ENCODE measurements at places on chromosomes 2 and 18. TPM values are rescaled to one million over a fixed set of nuclear protein-coding genes. Genes with fewer than 3 reads are reported as not detected.

Gene BMP10
- not detected for total RNA-seq

Gene GPATCH11
- 9.0 TPM for total RNA-seq

Gene PLA2R1
- total RNA-seq, result 47.7 TPM

Gene TCF7L1
- 35.0 TPM for total RNA-seq

DNA sequence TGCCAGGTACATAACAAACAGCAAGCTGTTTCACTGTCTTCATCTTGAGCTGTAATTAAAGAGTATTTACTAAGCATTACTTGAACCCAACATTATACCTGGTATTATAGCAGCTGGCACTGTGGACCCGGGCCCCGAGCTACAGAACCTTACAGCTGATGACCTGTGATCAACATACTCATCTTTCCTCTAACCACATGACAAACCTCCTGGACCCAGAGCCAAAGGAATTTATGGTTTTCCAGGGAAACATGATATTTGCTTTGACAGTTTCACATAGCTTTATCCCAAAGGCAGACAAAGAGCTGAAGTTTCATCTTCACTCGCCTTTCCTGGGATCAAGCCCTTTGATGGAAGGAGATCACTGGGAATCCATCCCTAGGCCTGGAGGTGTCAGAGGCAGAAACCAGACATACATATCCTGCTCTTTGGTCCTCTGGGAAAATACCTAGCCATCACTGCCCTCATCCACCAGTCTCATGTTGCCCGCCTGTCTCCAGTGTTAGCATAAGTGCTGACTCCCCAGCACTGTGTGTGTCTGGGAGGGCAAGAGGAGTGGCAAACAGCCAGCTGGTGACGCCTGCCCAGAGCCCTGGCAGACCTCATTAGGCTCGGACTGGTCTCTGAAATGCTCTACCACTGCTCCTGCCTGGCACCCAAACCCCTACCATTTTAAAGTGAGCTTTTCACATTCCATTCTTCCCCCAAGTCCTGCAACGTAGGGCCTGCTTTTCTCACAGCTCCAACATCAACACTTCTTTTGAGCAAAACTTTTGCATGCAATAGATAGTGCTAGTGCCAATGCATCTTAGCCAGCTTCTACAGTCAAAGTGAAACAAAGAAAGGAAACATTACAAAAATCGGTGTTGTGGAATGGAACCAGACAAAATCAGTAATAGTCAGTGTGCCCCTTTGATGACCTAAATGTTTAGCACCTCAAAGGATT is 138.8 kb upstream of the CTAGE1 start:
- H3K36me3 ChIP-seq, result no peaks in the 10 kb centered on the region
- no peak overlapping the region for H3K4me3 ChIP-seq
- H3K27me3 ChIP-seq, result no peaks in the 10 kb centered on the region
- H3K4me1 ChIP-seq, result peaks cover 45% of the 10 kb centered on the region
- DNase-seq, result no peak
- H3K27ac ChIP-seq, result peak overlapping the region; percentile 67

- no peaks in the 10 kb centered on the region for H3K36me3 ChIP-seq
- no peak for DNase-seq
- H3K27ac ChIP-seq, result no peak overlapping the region
- H3K4me1 ChIP-seq, result no peaks in the 10 kb centered on the region
Measured at GRCh38 chr2:112685271-112685884, 35.4 kb upstream of the NT5DC4 start.

DNA sequence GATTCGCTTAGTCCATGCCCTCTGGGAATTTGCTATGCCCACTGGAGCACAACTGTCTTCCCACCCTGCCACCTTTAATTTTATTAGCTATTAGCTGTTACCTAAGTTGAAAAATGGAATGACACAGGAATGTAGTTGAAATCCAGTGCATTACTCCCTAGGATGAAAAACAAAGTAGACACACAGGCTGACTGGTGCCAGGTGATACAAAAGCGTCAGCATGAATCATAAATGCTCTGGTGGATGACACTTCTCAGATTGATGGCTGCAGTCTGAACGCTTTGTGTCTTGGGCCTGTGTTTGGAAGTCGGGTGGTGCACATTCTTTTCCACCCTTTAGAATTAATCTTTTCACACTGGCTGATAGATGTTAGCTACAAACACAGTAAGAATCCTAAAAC is 802.0 kb downstream of the DCC start:
- H3K27ac ChIP-seq, result no peak overlapping the region
- H3K4me1 ChIP-seq, result no peaks in the 10 kb centered on the region
- no peak for DNase-seq
- H3K36me3 ChIP-seq, result no peaks in the 10 kb centered on the region

DNA sequence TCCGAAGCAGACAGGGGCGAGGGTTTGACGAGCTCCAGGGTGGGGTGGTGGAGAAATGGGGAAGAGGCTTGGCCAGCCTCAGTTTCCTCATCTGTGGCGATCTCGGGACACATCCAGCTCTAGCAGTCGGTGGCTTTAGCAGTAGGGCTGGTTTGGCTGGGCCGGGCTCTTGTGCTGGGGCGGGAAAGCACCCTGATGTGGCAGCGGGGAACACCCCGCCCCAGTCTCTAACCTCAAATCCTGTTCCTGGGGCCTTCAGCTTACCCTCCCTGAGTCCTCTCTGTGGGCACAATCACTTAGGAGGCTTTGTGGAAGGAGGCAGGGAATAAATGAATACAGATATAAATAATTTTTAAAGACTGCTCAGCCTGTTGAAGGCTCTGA is 26.5 kb upstream of the MCFD2 start:
- peaks cover 2% of the 10 kb centered on the region for H3K36me3 ChIP-seq
- peaks cover 44% of the 10 kb centered on the region for H3K4me1 ChIP-seq
- DNase-seq, result no peak
- H3K27me3 ChIP-seq, result no peaks in the 10 kb centered on the region
- H3K27ac ChIP-seq, result peak overlapping the region; percentile 83

DNA sequence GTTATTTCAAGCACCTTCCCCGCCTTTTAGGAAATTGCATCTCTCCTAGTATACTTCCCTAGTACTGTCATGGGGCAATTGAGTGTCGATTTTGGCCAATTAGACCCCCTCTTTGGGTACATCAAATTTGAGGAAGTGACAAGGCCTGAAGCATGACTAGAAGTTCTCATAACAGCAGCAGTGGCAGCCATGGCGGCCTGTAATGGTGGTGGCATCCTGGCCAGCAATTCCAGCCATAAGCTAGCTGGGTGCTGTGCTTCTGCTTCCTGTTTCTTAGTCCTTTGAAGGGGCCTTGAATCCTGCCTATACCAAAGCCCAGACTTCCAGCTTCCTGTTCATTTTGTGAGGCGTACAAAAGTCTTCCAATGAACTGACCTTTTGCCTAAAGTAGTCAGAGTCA is 523.1 kb downstream of the PLCL1 start:
- no peak overlapping the region for H3K27ac ChIP-seq
- peaks cover 29% of the 10 kb centered on the region for H3K27me3 ChIP-seq
- no peaks in the 10 kb centered on the region for H3K36me3 ChIP-seq
- DNase-seq, result no peak

DNA sequence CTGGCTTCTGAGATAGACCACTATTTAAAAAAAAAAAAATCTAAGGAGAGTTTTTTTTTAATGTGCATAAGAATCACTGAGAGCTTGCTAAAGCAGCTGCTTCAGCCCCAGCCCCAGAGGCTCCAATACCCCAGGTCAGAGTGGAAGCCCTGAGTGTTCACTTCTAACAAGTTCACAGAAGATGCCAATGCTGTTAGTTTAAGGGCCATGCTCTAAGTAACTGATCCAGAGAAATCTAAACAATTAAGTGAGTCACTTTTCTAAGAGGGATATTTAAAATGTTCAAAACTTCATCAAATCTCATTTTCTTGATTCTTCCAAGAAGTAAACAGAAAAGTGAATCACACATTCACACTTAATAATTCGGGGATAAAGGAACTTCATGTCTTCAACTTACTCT is 126.4 kb upstream of the CD226 start:
- H3K4me1 ChIP-seq, result peaks cover 12% of the 10 kb centered on the region
- DNase-seq, result no peak
- no peaks in the 10 kb centered on the region for H3K36me3 ChIP-seq
- H3K4me3 ChIP-seq, result no peak overlapping the region

DNA sequence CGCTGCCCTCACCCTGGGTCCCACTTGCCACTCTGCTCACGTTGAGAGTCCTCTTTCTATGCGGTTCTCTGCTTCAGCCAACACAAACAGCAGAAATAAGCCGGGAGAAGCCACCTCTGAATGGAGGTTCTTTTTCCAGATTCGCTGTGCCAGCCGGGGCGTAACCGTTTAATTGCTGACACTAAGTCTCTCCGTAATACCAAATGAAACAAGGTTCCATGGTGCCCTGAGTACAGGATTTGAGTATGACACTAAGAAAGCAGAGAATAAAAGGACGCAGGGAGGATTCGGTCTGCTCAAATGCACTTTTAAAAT is 37.6 kb downstream of the CTIF start:
- peak overlapping the region; percentile 88 for H3K27ac ChIP-seq
- H3K36me3 ChIP-seq, result peaks cover 16% of the 10 kb centered on the region
- DNase-seq, result peak; percentile 42
- H3K4me3 ChIP-seq, result no peak overlapping the region
- H3K27me3 ChIP-seq, result no peaks in the 10 kb centered on the region
- peaks cover 91% of the 10 kb centered on the region for H3K4me1 ChIP-seq

DNA sequence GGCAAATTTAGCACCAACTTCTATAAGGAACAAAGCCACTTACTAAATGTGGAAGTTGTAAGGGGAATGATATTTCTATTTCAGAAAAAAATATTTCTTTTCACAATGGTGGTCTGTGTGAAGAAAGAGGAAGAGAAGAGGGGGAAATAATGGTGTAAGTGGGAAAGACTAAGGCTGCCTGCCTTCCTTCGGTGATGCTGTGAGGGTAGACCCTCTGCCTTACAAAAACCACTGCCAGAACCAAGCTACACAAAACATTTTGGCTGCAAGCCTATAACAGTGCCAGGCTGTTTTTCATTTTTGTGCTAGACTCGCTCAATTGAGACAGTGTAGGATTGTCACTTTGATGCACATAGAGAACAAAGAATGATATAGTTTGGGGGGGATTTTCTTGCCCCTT is 286.6 kb downstream of the ZEB2 start:
- no peak overlapping the region for H3K4me3 ChIP-seq
- H3K36me3 ChIP-seq, result peaks cover 3% of the 10 kb centered on the region
- no peaks in the 10 kb centered on the region for H3K27me3 ChIP-seq
- H3K27ac ChIP-seq, result no peak overlapping the region
- no peak for DNase-seq

DNA sequence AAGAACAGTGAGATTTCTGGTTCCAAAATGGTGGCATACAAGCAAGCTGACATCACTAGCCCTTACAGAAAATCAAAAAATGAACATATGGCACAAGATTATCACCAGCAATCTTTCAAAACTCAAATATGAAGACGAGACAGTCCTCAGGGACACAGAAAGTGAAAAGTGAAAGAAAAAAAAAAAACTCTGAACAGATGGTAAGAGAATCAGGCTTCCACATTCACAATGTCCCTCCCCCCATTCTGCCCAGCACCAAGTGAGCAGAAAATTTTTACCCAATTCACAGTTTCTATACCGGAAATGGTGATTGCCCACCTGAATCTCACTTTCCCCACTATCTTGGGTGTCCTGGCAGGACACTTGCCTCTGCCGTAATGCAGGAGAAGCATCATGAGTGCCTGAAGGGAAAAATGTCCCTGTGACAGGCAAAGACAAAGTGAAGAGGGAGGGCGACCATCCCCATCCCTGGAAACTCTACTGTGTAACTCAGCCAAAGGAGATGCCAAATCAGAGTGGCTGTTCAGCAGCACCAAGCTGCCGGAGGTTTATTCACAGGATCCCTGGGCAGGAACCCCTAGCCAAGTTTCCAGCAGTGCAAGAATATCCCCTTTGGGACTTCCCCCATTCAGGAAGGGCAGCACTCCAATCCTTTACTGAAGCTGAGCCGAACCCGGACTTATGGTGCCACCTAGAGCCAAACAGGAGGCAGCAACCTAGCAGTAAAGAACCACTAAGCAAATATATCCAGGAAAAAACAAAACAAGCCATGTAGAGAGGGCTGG is 312.2 kb downstream of the LRATD1 start:
- DNase-seq, result no peak
- no peak overlapping the region for H3K27ac ChIP-seq
- H3K4me1 ChIP-seq, result no peaks in the 10 kb centered on the region
- peaks cover 9% of the 10 kb centered on the region for H3K27me3 ChIP-seq
- H3K4me3 ChIP-seq, result no peak overlapping the region
- H3K36me3 ChIP-seq, result peaks cover 1% of the 10 kb centered on the region

DNA sequence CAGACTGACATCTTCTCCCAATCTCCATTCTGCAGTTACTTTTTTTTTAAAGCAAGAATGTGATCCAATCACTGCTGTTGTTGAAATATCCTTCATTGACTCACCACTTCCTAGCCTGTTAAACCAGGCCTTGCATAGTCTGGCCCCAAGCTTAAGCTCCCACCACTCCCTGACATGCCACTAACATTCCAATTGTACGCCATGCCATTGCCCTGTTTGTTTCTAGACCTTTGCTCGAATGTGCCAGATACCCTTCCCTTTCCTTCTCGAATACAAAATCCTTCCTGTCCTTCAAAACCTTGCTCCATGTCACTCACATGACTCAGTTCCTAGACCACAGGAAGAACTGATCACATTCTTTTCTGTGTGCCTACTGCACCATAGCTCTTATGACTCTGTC is 224.2 kb downstream of the CYRIA start:
- H3K27ac ChIP-seq, result no peak overlapping the region
- H3K36me3 ChIP-seq, result no peaks in the 10 kb centered on the region
- H3K27me3 ChIP-seq, result peaks cover 6% of the 10 kb centered on the region
- H3K4me1 ChIP-seq, result no peaks in the 10 kb centered on the region
- no peak for DNase-seq
- H3K4me3 ChIP-seq, result no peak overlapping the region

GRCh38 chr2:213015387-213016165 is 135.8 kb downstream of the IKZF2 start:
- H3K27ac ChIP-seq, result no peak overlapping the region
- DNase-seq, result no peak
- no peaks in the 10 kb centered on the region for H3K4me1 ChIP-seq
- no peak overlapping the region for H3K4me3 ChIP-seq
- H3K36me3 ChIP-seq, result peaks cover 13% of the 10 kb centered on the region

GRCh38 chr2:195316486-195316885 is 340.5 kb upstream of the SLC39A10 start:
- no peak overlapping the region for H3K4me3 ChIP-seq
- DNase-seq, result no peak
- no peaks in the 10 kb centered on the region for H3K36me3 ChIP-seq
- peaks cover 11% of the 10 kb centered on the region for H3K27me3 ChIP-seq
- H3K27ac ChIP-seq, result no peak overlapping the region

- peaks cover 8% of the 10 kb centered on the region for H3K4me1 ChIP-seq
- no peaks in the 10 kb centered on the region for H3K36me3 ChIP-seq
- no peak overlapping the region for H3K27ac ChIP-seq
- H3K27me3 ChIP-seq, result no peaks in the 10 kb centered on the region
Measured at GRCh38 chr18:56314396-56314795, 324.0 kb downstream of the TXNL1 start.

DNA sequence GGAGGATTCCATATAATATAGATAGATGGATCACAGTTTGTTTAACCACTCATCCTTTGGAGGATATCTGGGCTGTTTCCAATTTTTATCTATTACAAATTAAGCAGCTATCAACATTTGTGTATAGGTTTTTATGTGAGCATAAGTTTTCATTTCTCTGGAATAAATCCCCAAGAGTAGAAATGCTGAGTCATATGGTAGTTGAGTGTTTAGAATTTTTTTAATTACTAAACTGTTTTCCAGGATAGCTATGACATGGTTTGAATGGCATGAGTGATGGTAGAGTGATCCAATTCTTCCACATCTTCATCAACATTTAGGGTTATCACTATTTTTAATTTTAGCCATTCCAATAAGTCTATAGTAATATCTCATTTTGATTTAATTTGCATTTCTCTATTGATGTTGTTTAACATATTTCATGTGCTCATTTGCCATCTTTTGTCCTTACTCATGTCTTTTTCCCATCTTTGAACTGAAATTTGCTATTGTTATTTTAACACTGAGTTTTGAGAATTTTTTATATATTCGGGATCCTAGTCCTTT is 31.4 kb downstream of the ABCB11 start:
- no peak for DNase-seq
- H3K36me3 ChIP-seq, result peaks cover 2% of the 10 kb centered on the region
- H3K4me1 ChIP-seq, result peaks cover 61% of the 10 kb centered on the region
- no peaks in the 10 kb centered on the region for H3K27me3 ChIP-seq
- H3K27ac ChIP-seq, result peak overlapping the region; percentile 28
- H3K4me3 ChIP-seq, result no peak overlapping the region

Data from chondrocyte (in vitro differentiated cells).